ENCODE measurements at places on chromosomes 7 and 10. TPM values are rescaled to one million over a fixed set of nuclear protein-coding genes. Genes with fewer than 3 reads are reported as not detected.

- no peak overlapping the region for H3K4me3 ChIP-seq
- no peaks in the 10 kb centered on the region for H3K36me3 ChIP-seq
- H3K4me1 ChIP-seq: no peaks in the 10 kb centered on the region
- DNase-seq: no peak
- no peak overlapping the region for H3K27ac ChIP-seq
Measured at GRCh38 chr10:99709480-99710229, 22.3 kb downstream of the COX15 start.

DNA sequence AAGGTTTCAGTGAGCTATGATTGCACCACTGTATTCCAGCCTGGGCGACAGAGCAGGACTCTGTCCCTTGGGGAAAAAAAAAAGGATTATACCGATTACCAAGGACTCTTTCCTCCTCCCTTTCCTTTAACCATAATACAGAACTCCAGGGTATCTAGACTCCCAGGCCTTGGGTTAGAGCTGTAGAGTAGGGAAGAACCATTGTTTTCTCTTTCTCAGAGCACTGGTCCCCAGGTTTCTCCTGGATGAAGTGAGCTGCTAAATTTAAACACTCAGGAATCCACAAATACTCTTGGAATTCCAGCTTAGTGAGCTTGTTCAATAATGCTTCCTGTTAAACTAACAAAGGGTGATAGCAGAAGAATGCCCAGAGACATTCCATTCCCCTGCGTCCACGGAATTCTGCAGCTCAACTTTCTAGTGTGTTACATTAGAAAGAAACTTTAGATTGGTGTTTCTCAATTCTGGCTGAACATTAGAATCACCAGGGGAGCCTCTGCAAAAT is 14.6 kb upstream of the RPEL1 start:
- H3K4me1 ChIP-seq: peaks cover 13% of the 10 kb centered on the region
- no peak overlapping the region for H3K4me3 ChIP-seq
- DNase-seq: no peak

- no peaks in the 10 kb centered on the region for H3K27me3 ChIP-seq
- no peak overlapping the region for H3K27ac ChIP-seq
- H3K36me3 ChIP-seq: no peaks in the 10 kb centered on the region
- H3K4me1 ChIP-seq: peaks cover 9% of the 10 kb centered on the region
- no peak overlapping the region for H3K4me3 ChIP-seq
- DNase-seq: no peak
Measured at GRCh38 chr7:16978358-16979244, 96.8 kb upstream of the AGR3 start.

- H3K4me1 ChIP-seq: peaks cover 23% of the 10 kb centered on the region
- no peaks in the 10 kb centered on the region for H3K36me3 ChIP-seq
- no peak for DNase-seq
- H3K4me3 ChIP-seq: no peak overlapping the region
- no peaks in the 10 kb centered on the region for H3K27me3 ChIP-seq
- H3K27ac ChIP-seq: no peak overlapping the region
Measured at GRCh38 chr7:106736508-106737201, 75.7 kb upstream of the CCDC71L start.

DNA sequence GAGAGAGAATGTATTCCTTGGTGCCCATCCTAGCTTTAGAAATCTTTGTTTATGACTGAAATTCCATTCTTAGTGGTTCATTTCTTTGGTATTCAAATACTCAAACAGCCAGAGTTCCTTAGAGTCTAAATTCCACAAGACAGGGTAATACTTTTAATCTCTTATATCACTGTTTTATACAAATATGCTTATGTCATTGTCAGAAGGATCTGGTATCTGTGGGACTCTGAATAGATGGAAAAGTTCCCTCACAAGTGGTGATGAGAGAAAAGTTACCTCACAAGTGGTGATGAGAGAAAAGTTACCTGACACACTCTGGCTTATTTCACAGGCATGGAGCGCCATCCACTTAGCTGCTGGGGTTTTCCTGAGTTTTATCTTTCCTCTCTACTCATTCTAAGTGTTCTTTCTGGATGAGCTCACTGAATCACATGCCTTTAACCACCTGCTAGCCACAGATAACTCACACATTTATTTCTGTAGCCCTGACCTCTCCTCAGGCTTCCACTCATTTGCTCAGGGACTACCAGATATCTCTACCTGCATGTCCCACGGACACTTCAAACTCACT is 784.0 kb downstream of the SUGCT start:
- H3K4me3 ChIP-seq: no peak overlapping the region
- no peak overlapping the region for H3K27ac ChIP-seq
- DNase-seq: no peak

GRCh38 chr10:124030061-124030460 is 63.3 kb downstream of the CHST15 start:
- no peaks in the 10 kb centered on the region for H3K4me1 ChIP-seq
- no peak overlapping the region for H3K4me3 ChIP-seq
- H3K27ac ChIP-seq: no peak overlapping the region

DNA sequence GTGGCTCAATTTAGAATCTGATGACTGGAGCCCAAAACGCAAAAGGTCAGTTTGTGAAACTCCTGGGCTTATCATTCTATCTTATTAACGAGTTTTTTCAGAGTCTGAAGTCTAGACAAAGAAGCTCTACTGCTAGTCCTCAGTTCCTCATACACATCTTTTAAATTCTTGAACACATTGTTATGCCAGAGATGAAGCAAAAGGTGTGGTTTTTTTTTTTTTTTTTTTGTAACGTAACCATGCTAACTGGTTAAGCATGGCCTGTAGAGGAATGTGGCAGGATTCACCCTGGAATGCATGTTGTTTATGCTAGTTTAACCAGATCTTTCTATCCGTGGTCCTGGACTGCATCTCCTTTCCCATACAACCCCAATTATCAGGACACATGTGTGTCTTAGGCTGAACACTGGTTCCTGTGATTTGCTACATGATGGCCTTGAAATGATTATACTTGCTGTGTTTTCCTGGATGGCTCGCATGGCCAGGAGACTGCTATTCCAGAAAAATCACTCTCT is 79.3 kb upstream of the MDFIC start:
- H3K4me1 ChIP-seq: no peaks in the 10 kb centered on the region
- H3K36me3 ChIP-seq: no peaks in the 10 kb centered on the region
- no peaks in the 10 kb centered on the region for H3K27me3 ChIP-seq
- DNase-seq: no peak

GRCh38 chr7:16883918-16884317 is 2.1 kb upstream of the AGR3 start:
- H3K4me3 ChIP-seq: no peak overlapping the region
- no peaks in the 10 kb centered on the region for H3K27me3 ChIP-seq
- no peaks in the 10 kb centered on the region for H3K36me3 ChIP-seq
- H3K4me1 ChIP-seq: no peaks in the 10 kb centered on the region

GRCh38 chr7:3370068-3370830 is 69.2 kb downstream of the SDK1 start:
- H3K27ac ChIP-seq: no peak overlapping the region
- H3K4me3 ChIP-seq: no peak overlapping the region
- no peaks in the 10 kb centered on the region for H3K27me3 ChIP-seq
- no peaks in the 10 kb centered on the region for H3K36me3 ChIP-seq
- peaks cover 7% of the 10 kb centered on the region for H3K4me1 ChIP-seq

DNA sequence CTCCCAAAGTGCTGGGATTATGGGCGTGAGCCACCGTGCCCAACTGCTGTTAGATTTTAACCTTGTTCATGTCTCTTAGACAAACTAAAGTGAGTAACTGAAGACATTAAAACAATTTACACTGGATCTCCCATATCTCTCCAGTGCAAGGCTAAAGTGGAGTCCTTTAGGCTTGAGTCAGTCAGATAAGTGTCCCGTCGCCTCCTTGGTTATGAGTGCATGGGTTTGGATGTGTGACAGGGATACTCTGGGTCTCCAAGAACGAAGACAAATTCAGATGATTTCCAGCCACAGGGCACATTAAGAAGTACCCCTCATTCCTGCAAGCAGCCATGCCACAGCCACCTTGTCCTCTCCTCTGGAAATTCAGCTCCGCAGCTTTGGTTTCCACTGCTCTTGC is 66.1 kb upstream of the PDZD8 start:
- H3K27ac ChIP-seq: no peak overlapping the region
- no peak overlapping the region for H3K4me3 ChIP-seq
- no peaks in the 10 kb centered on the region for H3K4me1 ChIP-seq

DNA sequence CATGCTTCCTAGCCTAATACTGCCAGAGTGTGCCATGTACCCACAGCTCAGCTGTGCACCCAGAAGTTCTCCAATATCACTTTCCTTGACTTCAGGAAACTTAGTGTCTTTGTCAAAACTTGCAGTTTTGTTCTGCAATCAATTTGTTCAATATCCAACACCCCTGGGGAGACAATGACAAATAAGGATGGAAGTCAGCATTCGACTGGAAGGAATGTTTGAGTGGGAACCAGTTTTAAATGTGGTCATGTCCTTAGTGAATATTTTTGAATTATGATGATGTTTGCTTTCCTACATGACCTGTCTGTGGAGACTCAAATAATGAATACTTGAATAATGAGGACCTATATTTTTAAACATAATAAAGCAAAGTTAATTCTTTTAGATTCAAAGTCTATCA is 112.0 kb downstream of the ANK3 start:
- peaks cover 25% of the 10 kb centered on the region for H3K4me1 ChIP-seq
- no peak overlapping the region for H3K4me3 ChIP-seq
- H3K27me3 ChIP-seq: no peaks in the 10 kb centered on the region
- no peak overlapping the region for H3K27ac ChIP-seq

GRCh38 chr7:25995216-25995615 is 156.8 kb upstream of the NFE2L3 start:
- H3K36me3 ChIP-seq: no peaks in the 10 kb centered on the region
- DNase-seq: no peak
- H3K27me3 ChIP-seq: peaks cover 12% of the 10 kb centered on the region
- H3K4me1 ChIP-seq: no peaks in the 10 kb centered on the region
- no peak overlapping the region for H3K27ac ChIP-seq
- H3K4me3 ChIP-seq: no peak overlapping the region

DNA sequence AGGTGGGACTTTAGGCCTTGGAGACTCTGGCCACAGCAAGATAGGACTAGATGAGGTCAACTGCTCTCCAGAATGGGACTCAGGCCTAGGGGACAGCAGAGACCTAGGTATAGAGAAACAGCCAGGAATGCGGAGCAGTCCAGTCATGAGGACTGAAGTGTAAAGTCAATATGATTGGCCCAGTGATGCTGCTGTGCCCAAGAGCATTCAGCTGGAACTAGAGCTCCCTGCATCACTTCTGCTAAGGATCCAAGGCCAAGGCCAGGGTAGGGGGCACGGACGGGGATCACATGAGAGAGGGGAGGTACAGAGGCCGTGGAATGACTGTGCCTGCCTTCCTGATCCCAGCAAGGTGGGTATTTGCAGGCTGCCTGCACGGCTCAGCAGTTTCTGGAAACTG is 237.9 kb downstream of the FRMD4A start:
- no peak overlapping the region for H3K4me3 ChIP-seq
- no peaks in the 10 kb centered on the region for H3K36me3 ChIP-seq
- H3K4me1 ChIP-seq: peaks cover 12% of the 10 kb centered on the region
- no peak overlapping the region for H3K27ac ChIP-seq
- no peaks in the 10 kb centered on the region for H3K27me3 ChIP-seq

- no peaks in the 10 kb centered on the region for H3K36me3 ChIP-seq
- no peak overlapping the region for H3K27ac ChIP-seq
- no peaks in the 10 kb centered on the region for H3K27me3 ChIP-seq
- no peak for DNase-seq
- H3K4me3 ChIP-seq: no peak overlapping the region
Measured at GRCh38 chr7:94605031-94605430, 50.9 kb downstream of the SGCE start.

DNA sequence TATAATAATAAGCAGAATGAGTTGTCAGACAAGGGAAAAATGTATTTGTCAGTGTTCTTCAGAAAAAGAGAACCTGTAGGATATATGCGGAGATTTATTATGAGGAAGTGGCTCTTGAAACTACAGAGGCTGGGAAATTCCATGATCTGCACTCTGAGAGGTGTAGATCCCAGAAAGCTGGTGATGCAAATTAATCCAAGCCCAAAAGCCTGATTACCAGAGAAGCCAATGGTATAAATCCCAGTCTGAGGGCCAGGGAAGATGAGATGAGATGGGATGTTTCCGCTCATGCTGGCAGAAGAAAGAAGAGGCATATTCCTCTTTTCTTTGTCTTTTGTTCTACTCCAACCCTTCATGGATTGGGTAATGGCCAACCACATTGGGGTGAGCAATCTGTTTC is 732.8 kb upstream of the IGFBP3 start:
- H3K36me3 ChIP-seq: no peaks in the 10 kb centered on the region
- H3K27me3 ChIP-seq: no peaks in the 10 kb centered on the region
- DNase-seq: no peak
- no peaks in the 10 kb centered on the region for H3K4me1 ChIP-seq
- no peak overlapping the region for H3K27ac ChIP-seq

The FAM185A gene
- 8.6 TPM for total RNA-seq

The SPDYE1 gene
- not detected for total RNA-seq

The OPN4 gene
- 0.19 TPM for total RNA-seq

The SPDYE16 gene
- not detected for total RNA-seq

The GNGT1 gene
- total RNA-seq: not detected
